Kidney (tissue), 22 donors: ENCODE measurements at places on chromosomes 6 and 20. TPM values are rescaled to one million over a fixed set of nuclear protein-coding genes. Genes with fewer than 3 reads are reported as not detected.

DNA sequence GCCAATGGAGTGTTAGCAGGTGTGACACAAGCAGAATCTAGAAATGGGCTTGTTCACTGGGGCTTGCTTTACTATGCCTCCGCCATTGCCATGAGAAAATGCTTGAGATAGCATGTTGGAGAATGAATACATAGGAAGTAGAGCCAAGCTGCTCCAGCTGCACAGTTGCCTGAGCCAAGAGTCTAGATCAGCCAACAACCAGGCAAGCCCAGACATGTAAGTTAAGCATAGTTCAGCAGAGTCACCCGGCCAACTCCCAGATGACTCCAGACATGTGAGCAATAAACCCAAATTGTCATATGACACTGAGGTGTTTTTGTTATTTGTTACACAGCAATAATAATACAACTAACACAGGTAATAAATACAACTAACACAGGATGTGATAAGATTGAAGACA is 167.9 kb downstream of the HAO1 start:
- no peak overlapping the region for H3K4me3 ChIP-seq
- no peak overlapping the region for H3K27ac ChIP-seq
- DNase-seq, result no peak

DNA sequence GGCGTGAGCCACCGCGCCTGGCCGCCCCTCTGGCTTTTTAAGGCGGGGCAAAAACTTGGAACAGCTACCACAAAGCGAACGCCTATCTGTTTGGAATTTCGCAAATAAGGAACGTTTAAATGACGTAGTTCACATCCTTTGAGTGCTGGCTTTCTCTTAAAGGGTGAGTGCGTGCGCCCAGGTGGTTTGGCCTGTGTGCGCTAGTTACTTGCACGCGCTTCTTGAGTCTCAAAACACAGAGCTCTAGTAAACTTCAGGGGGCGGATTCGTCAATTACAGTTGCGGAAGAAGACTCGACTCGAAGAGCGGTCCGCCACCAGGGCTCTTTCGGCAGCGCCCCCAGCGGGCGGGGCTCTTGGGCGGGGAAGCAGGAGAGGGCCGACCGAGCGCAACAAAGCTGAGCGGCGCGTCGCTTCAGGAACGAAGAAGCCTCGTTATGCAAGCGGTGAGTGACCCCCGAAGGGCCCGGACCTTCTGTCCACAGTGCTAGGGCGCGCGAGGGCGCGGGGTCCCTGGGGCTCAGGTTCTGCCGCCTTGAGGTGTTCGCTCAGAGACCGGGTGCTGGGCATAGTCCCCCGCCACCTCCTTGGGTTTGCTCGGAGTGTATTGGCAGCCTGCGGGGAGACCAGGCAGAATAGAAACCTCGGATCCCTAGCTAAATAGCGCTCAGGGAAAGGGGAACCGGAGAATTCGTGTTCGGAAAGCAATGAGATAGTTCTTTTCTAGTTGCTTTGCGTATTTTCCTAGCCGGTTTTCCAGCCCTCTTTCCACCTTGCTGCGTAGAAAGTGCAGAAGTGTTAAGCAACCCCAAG is at the start of gene SYCP2L:
Gene SYCP2L (plus strand): TSS at position 362 of the 812 bp plus-strand sequence. CDS start 75 bp downstream, at position 437.
- peak; percentile 82 for DNase-seq
- H3K27ac ChIP-seq, result no peak within 1 kb of the TSS
- H3K27me3 ChIP-seq, result peaks cover 40% of the 10 kb centered on the region
- H3K36me3 ChIP-seq, result no peaks in the 10 kb centered on the region

- no peaks in the 10 kb centered on the region for H3K4me1 ChIP-seq
- H3K27me3 ChIP-seq, result no peaks in the 10 kb centered on the region
- no peak for DNase-seq
Observed at GRCh38 chr6:76532647-76533046, 460.2 kb upstream of the IMPG1 start.

The BPIFB1 gene
- not detected for total RNA-seq

DNA sequence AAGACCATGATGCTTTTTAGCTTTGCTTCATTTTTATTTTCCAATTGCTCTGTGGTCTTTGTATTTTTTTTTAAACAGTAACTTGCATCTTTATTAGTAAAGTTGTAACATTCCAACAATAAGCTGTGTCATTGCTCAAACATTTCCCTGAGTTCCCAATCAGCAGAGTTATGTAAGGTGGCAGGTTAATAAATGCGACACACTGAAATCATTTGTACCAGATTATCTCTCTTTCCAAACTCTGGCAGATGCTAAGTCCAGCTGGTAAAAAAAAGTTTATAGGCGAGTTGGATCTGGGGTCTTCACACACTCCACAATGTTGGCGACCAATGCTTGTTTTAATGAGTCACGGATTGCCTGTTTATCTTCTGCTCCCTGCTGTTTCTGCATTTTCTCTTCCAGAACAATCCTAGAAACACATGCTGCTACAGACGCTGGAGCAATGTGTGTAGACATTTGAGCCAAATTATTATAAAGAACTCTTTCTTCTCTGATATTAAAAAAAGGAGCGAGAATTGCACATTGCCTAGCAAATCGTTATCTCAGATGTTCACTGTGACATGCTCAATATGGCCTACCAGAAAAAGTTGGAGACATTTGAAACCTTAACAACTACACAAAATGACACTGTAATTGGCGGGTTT is 113.6 kb upstream of the IFNGR1 start:
- no peak for DNase-seq
- H3K27me3 ChIP-seq, result no peaks in the 10 kb centered on the region
- H3K4me1 ChIP-seq, result no peaks in the 10 kb centered on the region
- H3K36me3 ChIP-seq, result no peaks in the 10 kb centered on the region

- H3K27me3 ChIP-seq, result no peaks in the 10 kb centered on the region
- DNase-seq, result peak; percentile 61
- H3K4me1 ChIP-seq, result no peaks in the 10 kb centered on the region
- H3K27ac ChIP-seq, result no peak overlapping the region
- H3K36me3 ChIP-seq, result no peaks in the 10 kb centered on the region
Observed at GRCh38 chr6:70221025-70221714, 81.7 kb downstream of the COL9A1 start.

The OR2J3 gene
- not detected for total RNA-seq

- H3K4me3 ChIP-seq, result no peak overlapping the region
- H3K27ac ChIP-seq, result peak overlapping the region; percentile 40
- no peaks in the 10 kb centered on the region for H3K27me3 ChIP-seq
- H3K4me1 ChIP-seq, result peaks cover 2% of the 10 kb centered on the region
- H3K36me3 ChIP-seq, result no peaks in the 10 kb centered on the region
Observed at GRCh38 chr6:16769131-16769985, 8.1 kb upstream of the ATXN1 start.

The VSTM2L gene
- total RNA-seq, result 4.1 TPM

DNA sequence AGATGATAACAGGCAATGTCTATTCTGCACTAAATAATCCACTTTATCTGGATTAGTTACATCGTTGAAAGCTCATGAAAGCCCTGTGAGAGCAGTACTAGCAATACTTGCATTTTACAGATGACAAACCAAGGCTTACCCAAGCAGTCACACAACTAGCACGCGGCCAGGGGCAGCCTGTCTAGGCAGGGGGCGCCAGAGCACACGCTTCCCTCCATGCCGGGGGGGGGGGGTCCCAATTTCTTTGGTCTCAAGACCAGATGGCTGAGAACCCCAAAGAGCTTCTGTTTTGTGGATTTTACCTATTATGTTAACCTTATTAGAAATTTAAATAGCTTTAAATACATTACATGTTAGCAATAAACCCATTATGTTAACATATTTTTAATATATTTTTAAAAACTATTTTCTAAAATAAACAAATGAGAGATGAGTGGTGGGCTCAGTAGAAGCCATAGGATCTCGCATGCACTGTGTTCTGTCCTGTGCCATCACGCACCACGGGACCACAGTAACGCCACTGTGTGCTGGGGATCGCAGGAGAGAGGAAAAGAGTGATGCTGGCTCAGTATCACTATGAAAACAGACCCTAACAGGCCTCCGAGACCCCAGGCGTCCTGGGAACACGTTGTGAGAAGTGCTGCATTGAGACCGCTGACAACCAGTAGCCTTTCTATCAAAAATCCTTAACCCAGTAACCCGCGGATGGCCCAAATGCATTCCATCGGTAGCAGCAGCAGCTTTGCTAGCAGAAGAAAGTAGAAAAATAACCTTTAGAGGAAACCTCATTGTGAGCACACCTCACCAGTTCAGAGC is 5.3 kb upstream of the PRR18 start:
- no peak for DNase-seq

The TCP11 gene
- 0.50 TPM for total RNA-seq

DNA sequence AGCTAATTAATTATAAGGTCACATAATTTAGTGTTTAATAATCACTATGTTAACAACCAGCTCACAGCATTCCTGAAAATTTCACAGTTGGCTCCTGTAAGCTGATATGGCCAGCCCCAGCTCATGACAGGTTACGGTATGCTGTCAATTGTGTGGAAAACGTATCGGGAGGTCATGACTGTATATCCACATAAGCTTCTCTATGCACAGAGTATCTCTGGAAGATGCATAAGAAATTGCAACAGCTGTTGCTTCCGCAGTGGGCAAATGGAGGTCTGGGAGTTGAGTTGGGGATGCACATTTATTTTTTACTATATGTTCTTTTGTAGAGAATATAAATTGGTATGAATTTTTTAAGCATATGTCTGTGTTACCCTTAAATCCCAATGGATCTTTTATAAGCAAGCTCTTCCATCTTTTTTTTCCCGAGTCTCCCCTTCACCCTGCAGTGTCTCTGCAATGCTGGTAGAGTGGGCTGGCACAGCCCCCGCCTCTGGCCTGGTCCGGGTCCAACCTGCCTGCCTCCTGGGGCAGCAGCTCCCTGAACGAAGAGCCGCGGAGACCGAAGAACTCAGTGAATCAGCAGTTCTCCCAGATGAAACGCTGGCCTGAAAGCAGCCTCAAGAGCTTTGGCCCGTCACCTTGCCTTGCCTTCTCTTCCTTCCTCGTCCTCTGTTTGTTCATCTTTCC is 139.9 kb upstream of the CDYL start:
- H3K4me3 ChIP-seq, result no peak overlapping the region
- no peak overlapping the region for H3K27ac ChIP-seq
- DNase-seq, result no peak
- no peaks in the 10 kb centered on the region for H3K27me3 ChIP-seq
- no peaks in the 10 kb centered on the region for H3K36me3 ChIP-seq

GRCh38 chr6:17390276-17390675 is 3.1 kb upstream of the CAP2 start:
- H3K4me1 ChIP-seq, result no peaks in the 10 kb centered on the region
- H3K27me3 ChIP-seq, result no peaks in the 10 kb centered on the region
- DNase-seq, result no peak
- H3K27ac ChIP-seq, result no peak overlapping the region

- no peaks in the 10 kb centered on the region for H3K36me3 ChIP-seq
- H3K27me3 ChIP-seq, result no peaks in the 10 kb centered on the region
- no peak overlapping the region for H3K4me3 ChIP-seq
- no peaks in the 10 kb centered on the region for H3K4me1 ChIP-seq
Observed at GRCh38 chr6:40708049-40708448, 120.9 kb upstream of the LRFN2 start.

The SPATA25 gene
- 6.7 TPM for total RNA-seq

The LINC00237 gene
- total RNA-seq, result not detected
